ENCODE measurements at places on chromosomes 13 and 19. TPM values are rescaled to one million over a fixed set of nuclear protein-coding genes. Genes with fewer than 3 reads are reported as not detected.

The TEKTIP1 gene
- not detected for polyA plus RNA-seq

The SBNO2 gene
- 12.6 TPM for polyA plus RNA-seq

The CFAP97D2 gene
- polyA plus RNA-seq, result not detected

The ZNF665 gene
- polyA plus RNA-seq, result 1.5 TPM

The RASA3 gene
- polyA plus RNA-seq, result 7.3 TPM

Measured in heart right ventricle (tissue), 16 donors.